ENCODE measurements at places on chromosomes 5 and 9. TPM values are rescaled to one million over a fixed set of nuclear protein-coding genes. Genes with fewer than 3 reads are reported as not detected.
A peak's percentile ranks its signal among the peaks of the same experiment; 100 is the strongest.

- no peaks in the 10 kb centered on the region for H3K27me3 ChIP-seq
- no peaks in the 10 kb centered on the region for H3K36me3 ChIP-seq
- 0 out of 2 replicates have a peak overlapping the region, but pooled peaks have one; percentile 5 for H3K4me3 ChIP-seq
- peaks cover 47% of the 10 kb centered on the region for H3K4me1 ChIP-seq
- H3K27ac ChIP-seq: no peak overlapping the region
Measured at GRCh38 chr5:115414406-115415142, 118.1 kb upstream of the CCDC112 start.

- no peaks in the 10 kb centered on the region for H3K4me1 ChIP-seq
- no peak overlapping the region for H3K27ac ChIP-seq
- H3K4me3 ChIP-seq: no peak overlapping the region
- no peaks in the 10 kb centered on the region for H3K36me3 ChIP-seq
Measured at GRCh38 chr5:76074487-76075065, 8.6 kb upstream of the SV2C start.

GRCh38 chr9:120191141-120191540 lies 388.8 kb downstream of the CDK5RAP2 start:
- H3K4me1 ChIP-seq: no peaks in the 10 kb centered on the region
- H3K27me3 ChIP-seq: peaks cover 47% of the 10 kb centered on the region
- no peak overlapping the region for H3K27ac ChIP-seq
- no peak for DNase-seq
- no peak overlapping the region for H3K4me3 ChIP-seq

DNA sequence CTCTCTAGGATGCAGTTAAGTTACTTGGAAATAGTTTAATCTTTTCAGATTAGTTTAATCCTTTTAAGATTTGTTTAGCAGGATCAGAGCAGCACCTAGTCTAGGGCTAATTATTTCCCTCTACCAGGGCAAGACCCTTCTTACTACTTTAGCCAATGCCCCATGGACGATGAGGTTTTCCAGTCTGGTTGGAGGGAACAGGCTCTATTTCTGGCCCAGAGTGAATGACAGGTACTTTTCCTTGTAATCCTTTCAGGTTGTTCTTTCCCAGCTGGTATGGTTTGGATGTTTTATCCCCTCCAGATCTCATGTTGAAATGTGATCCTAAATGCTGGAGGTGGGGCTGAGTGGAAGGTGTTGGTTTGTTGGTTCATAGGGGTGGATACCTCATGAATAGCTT lies 27.2 kb downstream of the PTTG1 start:
- no peaks in the 10 kb centered on the region for H3K4me1 ChIP-seq
- H3K4me3 ChIP-seq: no peak overlapping the region
- H3K27ac ChIP-seq: no peak overlapping the region
- DNase-seq: no peak
- H3K27me3 ChIP-seq: peaks cover 35% of the 10 kb centered on the region

- H3K4me1 ChIP-seq: no peaks in the 10 kb centered on the region
- no peak overlapping the region for H3K27ac ChIP-seq
Measured at GRCh38 chr5:127409246-127409917, 108.1 kb upstream of the PRRC1 start.

DNA sequence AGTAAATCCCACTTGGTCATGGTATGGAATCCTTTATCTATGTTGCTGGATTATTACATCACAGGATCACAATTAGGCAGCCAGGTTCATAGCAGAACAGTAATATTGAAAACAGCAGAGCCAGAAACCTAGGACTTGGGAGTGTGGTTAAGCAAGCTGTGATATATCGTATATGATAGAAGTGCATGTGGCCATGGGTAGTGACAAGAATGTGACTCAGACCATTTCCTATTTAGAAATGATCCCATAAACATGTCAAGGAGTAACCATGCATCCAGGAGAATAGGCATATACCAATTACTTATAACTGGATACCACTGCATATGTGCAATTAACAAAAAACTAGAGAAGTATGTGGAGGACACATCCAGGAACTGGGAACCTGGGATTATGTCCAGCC lies 31.2 kb downstream of the AMBP start:
- no peaks in the 10 kb centered on the region for H3K4me1 ChIP-seq
- H3K27me3 ChIP-seq: no peaks in the 10 kb centered on the region
- H3K4me3 ChIP-seq: no peak overlapping the region
- no peak overlapping the region for H3K27ac ChIP-seq
- no peaks in the 10 kb centered on the region for H3K36me3 ChIP-seq
- no peak for DNase-seq

TNIP1 gene
- total RNA-seq: 46.0 TPM

DNA sequence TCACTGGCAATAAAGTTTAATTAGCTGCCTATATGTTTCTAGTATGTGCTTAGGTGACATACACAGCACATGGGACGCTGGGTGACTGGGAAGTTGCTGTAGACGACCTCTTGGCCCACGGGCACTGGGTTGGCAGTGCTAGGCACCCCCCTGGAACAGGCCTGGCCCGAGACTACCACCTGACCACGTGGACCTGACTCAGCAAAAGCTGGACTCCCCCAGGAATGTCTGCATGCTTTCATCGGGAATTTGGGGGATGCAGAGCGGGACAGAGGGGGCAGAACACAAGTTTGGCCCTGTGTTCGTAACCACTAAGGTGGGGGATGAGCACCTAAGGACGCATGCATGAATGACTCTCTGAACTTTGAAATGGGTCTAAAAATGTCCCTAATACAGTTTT lies 16.6 kb upstream of the INPP5E start:
- H3K27me3 ChIP-seq: no peaks in the 10 kb centered on the region
- no peak overlapping the region for H3K4me3 ChIP-seq
- no peak for DNase-seq
- peaks cover 52% of the 10 kb centered on the region for H3K36me3 ChIP-seq

COX7C gene
- 550 TPM for total RNA-seq

DNA sequence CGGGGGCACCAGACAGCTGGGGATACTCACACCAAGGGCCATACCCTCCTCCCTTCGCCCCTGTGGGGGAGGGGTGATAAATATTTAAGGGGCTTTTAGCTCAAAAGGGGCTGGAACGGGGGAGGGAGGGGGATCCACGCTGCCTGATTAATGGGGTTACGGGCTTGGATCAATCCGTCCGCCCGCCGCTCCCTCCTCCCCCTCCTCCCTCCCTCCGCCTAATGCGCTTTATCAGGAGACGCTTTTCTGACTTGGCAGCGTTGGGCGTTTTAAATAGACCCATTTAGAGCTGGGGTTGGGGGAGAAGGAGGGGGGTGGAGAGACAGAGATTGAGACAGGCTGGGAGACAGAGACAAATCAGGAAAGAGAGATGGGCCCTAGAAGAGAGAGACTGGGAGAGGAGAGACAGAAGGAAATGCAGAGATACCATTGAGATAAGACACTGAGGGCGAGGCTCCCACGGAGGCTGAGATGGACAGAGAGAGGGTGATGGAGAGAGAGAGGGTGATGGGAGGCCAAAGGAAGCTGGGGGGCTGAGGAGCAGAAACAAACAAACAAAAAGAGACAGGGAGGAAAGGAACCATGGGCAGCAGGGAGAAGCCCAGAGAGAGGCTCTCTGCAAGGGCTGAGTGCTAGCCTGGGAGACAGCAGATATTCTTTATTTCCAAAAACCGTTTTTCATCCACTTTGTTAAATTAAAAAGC lies 10.3 kb downstream of the CNTFR start:
- no peak overlapping the region for H3K4me3 ChIP-seq
- H3K4me1 ChIP-seq: no peaks in the 10 kb centered on the region
- H3K27ac ChIP-seq: no peak overlapping the region
- H3K36me3 ChIP-seq: no peaks in the 10 kb centered on the region
- no peaks in the 10 kb centered on the region for H3K27me3 ChIP-seq
- no peak for DNase-seq

IGIP gene
- 5.2 TPM for total RNA-seq

- no peaks in the 10 kb centered on the region for H3K27me3 ChIP-seq
- no peak for DNase-seq
- no peaks in the 10 kb centered on the region for H3K4me1 ChIP-seq
- no peak overlapping the region for H3K4me3 ChIP-seq
Measured at GRCh38 chr9:1184146-1184545, 134.0 kb downstream of the DMRT2 start.

DNA sequence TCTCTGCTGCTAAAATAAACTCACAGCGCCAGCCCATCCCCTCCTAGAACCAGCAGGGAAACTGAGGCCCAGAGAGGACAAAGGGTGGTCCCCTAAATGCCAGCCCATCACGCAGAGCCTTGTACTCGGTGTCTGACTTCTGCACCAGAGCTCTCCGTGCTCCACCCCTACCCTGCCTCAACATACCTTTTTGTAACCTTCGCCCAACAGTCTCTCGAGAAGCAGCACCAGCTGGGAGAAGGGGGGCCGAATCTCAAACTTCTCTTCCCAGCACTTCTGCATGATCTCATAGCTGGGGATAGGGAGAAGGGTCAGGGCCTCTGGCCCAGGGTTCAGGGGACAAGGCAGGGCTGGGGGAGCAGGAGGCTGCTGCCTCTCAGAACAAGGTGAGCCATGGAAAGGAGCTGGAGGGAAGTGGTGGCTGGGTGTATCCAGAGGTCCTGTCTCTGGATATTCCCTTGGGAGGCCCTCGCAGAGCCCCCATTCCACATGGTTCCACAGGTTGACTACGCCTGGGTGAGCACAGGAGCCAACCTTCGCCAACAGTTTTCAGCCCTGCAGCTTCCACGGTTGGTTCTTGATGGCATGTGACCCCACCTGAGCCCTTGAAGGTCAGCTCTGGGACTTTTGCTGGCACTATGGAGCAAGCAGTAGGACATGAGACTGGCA lies 32.3 kb upstream of the CSF1R start:
- no peak overlapping the region for H3K27ac ChIP-seq
- no peak overlapping the region for H3K4me3 ChIP-seq

GRCh38 chr9:26945591-26945990 lies 1.5 kb downstream of the PLAA start:
- peak overlapping the region; percentile 97 for H3K4me3 ChIP-seq
- H3K27ac ChIP-seq: no peak overlapping the region
- H3K27me3 ChIP-seq: no peaks in the 10 kb centered on the region
- H3K36me3 ChIP-seq: peaks cover 5% of the 10 kb centered on the region

GRCh38 chr9:70601000-70601951 lies 186.8 kb upstream of the KLF9 start:
- no peak overlapping the region for H3K27ac ChIP-seq
- no peak for DNase-seq
- no peaks in the 10 kb centered on the region for H3K27me3 ChIP-seq

GRCh38 chr5:80941496-80941895 lies 18.7 kb upstream of the RASGRF2 start:
- H3K27me3 ChIP-seq: no peaks in the 10 kb centered on the region
- no peak overlapping the region for H3K4me3 ChIP-seq
- H3K36me3 ChIP-seq: no peaks in the 10 kb centered on the region
- no peak overlapping the region for H3K27ac ChIP-seq

DNA sequence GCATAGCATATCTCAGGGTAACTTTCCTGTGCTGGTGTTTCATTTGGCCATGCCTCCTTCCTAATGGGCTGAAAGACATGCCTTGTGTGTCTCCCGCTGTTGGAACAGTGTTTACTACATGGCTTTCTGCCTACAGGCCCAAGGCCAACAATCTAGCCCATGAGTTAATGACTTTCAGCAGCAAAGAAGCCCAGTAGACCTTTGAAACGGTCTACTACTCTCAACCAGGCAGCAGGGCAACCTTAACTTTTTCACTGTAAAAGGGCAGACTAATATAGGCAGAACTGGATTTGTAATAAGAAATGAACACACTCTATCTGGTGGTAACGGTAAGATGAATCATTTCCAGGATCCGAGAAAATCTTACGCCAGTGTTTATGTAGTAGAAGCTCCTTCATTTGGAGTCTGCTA lies 21.0 kb downstream of the C5orf15 start:
- no peaks in the 10 kb centered on the region for H3K4me1 ChIP-seq
- no peak overlapping the region for H3K27ac ChIP-seq
- H3K27me3 ChIP-seq: no peaks in the 10 kb centered on the region

C9orf43 gene
- total RNA-seq: 0.71 TPM

GRCh38 chr5:150301170-150301505 lies 1.6 kb downstream of the ARSI start:
- H3K4me3 ChIP-seq: no peak overlapping the region
- no peaks in the 10 kb centered on the region for H3K36me3 ChIP-seq
- H3K27me3 ChIP-seq: no peaks in the 10 kb centered on the region
- H3K4me1 ChIP-seq: no peaks in the 10 kb centered on the region

FAM153A gene
- not detected for total RNA-seq

LCP2 gene
- 0.61 TPM for total RNA-seq

DNA sequence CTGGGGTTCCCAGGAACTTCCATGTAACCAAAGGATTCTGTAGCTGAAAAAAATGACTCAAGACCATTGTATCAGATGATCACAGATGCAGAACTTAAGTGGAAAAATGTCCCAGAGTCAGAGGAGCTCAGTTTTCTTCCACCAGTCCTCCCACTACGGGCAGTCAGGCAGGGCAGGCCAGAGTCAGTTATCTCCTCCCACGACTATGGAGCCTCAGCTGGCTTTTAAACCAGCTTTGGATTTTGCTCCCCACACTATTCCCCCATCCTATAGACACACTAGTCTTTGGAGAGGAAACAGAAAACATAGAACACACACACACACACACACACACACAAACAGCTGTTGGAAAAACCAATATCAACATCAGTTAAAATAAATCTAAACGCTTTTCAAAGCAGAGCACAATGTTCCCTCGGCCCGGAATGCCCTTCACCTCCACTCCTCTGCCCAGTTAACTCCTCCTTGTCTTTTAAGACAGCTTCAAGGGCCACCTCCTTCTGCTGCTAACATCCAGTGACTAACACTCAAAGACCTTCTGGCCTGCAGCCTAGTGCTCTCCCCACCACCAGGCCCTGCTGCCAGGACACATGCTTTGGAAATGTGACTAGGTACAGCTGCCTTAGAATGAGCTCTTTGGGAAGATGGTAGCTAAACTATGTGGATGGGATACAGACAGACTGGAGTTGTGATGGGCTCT lies 56.8 kb downstream of the NIPAL4 start:
- no peak overlapping the region for H3K4me3 ChIP-seq
- peaks cover 10% of the 10 kb centered on the region for H3K4me1 ChIP-seq
- H3K27me3 ChIP-seq: no peaks in the 10 kb centered on the region
- peaks cover 12% of the 10 kb centered on the region for H3K36me3 ChIP-seq
- no peak for DNase-seq
- H3K27ac ChIP-seq: no peak overlapping the region

- no peaks in the 10 kb centered on the region for H3K27me3 ChIP-seq
- H3K4me1 ChIP-seq: no peaks in the 10 kb centered on the region
- DNase-seq: peak; percentile 16
- no peak overlapping the region for H3K27ac ChIP-seq
Measured at GRCh38 chr5:175718401-175719108, 60.7 kb downstream of the HRH2 start.

DNA sequence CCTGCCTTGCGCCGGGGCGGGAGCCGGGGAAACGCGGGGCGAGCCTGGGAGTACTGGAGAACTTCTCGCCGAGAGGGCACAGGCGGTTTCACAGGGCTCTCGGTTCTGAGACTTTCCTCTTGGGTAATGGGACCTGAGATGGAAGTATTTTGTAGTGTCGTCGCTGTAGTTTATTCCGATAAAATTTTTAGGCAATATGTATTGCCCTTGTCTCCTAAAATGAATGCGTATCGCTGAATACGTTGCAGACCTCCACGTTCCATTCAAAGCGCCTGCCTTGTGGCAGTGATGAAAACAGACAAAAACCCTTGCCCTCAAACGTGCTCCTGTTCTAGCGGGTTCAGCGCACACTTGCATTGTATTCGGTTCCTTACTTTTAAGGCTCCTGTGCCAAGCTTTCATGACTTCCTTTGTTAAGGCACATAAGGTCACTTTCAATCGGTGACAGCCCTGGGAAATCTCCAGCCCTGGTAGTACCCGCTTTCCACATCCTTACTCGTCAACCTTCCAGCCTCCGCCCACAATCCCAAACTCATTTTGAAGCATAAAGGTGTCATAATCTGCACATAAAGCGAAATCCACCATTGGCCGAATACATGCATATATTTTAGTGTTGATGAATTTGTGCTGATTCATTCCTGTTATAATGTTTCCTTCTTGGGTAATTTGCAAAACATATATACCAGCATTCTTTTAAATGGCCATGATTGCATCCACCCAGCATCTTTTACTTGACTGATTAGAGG lies 694 bp downstream of the RMI1 start:
- H3K27me3 ChIP-seq: no peaks in the 10 kb centered on the region
- peaks cover 32% of the 10 kb centered on the region for H3K4me1 ChIP-seq

PFN3 gene
- not detected for total RNA-seq

All from HCT116 (cell line).